ENCODE measurements at places on chromosomes 6 and 20.

- DNase-seq = no peak
Observed at GRCh38 chr6:109964949-109965348, 13.2 kb upstream of the GPR6 start.

GRCh38 chr6:130075879-130076460 lies 57.6 kb downstream of the L3MBTL3 start:
- DNase-seq = peak; percentile 2

- no peak for DNase-seq
Observed at GRCh38 chr6:65988006-65988405, 281.0 kb upstream of the EYS start.

- no peak for DNase-seq
Observed at GRCh38 chr6:118468682-118469465, 79.2 kb upstream of the PLN start.

DNA sequence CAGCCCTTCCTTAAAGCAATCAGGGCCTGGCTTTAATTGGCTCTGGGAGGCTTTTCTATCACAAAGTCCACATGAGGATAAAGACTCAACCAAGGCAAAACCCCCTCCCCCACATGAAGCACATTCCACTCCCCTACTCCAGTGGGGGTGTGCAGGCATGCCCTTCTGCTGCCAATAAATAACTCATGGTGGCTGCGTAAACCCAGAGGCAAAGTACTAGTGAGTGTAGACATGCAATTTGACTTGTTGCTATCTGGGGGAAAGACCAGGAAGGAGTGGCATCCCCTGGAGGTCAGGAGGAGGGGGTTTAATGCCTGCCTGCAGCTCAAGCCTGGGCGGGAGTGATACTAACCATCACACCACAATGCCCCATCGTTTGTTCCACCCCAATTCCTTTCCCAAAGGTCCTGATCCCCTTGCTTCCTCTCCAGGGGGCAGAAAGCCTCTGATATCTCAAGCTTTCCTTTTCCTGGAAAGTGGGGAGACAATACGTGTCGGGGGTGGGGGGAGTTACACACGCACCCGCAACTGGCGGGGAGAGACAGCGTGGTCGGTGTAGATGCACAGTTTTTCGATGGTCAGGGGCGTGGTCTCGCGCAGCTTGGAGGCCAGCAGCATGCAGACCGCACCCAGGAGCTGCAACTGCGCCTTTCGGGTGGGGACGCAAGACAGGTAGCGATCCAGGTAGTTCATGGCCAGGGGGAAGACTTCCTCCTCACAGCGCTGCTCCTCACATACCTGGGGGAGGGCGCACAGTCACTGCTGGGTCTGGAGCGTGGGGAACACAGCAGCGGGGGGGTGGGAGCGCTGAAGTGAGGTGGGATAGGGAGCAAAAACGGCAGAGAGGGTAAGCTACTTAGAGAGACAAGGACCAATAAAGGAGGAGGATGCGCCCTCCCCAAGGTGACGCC lies 1.5 kb downstream of the CCND3 start:
- DNase-seq = no peak

- peak; percentile 16 for DNase-seq
Observed at GRCh38 chr20:44646023-44646640, 5.4 kb downstream of the ADA start.

- DNase-seq = no peak
Observed at GRCh38 chr6:159062564-159062945, 17.8 kb upstream of the TAGAP start.

- DNase-seq = no peak
Observed at GRCh38 chr20:32611868-32612267, 26.7 kb upstream of the NOL4L start.

- no peak for DNase-seq
Observed at GRCh38 chr6:166540631-166541331, 45.7 kb downstream of the RAMACL start.

DNA sequence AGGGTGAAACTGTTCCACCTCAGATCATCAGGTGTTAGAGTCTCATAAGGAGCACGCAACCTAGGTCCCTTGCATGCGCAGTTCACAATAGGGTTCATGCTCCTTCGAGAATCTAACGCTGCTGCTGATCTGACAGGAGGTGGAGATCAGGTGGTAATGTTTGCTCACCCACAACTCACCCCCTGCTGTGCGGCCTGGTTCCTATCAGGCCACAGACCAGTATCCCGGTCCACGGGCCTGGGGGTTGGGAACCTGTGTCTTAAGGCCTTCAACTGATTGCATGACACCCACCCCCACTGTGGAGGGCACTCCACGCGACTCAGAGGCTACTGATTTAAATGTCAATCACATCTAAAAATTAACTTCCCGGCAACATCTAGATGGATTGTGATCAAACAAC lies 411.2 kb upstream of the SULF2 start:
- no peak for DNase-seq

DNA sequence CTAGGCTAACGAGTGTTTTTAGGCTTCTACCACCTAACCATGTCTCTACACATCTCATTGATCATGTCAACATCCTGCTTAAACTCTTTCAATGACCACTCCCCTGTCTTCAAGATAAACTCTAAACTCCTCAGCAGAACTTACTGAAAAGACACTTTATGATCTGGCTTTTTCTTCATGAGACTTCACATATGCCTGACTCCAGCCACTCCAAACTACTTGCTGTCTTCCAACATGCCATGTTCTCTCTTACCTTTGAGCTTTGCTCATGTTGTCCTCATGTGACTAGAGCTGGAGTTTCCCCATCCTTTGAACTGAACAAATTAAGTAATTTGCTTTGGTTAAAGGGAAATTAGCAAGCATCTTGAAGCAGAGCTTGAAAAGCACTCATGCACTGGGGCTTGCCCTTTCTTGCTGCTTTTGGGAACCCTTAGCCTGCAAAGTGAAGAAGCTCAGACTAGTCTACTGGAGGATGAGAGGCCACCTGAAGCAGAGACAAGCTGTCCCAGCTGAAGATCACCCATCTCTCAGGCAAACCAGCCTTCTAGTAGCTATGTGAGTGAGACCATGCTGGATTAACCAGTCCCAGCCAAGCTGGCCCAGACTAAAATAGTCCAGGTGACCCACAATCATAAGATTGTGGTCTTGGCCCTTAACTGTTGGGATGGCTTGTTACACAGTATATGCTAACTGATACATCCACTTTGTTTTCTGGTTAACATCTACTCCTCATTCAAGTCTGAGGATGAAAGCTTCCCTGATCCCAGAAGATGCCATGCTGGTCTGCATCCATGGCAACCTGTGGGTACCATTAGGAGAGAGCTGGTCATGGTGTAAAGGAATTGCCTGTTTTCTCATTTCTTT lies 235.8 kb downstream of the GMPR start:
- no peak for DNase-seq

GRCh38 chr6:92568541-92568940 lies 850.8 kb downstream of the EPHA7 start:
- no peak for DNase-seq

DNA sequence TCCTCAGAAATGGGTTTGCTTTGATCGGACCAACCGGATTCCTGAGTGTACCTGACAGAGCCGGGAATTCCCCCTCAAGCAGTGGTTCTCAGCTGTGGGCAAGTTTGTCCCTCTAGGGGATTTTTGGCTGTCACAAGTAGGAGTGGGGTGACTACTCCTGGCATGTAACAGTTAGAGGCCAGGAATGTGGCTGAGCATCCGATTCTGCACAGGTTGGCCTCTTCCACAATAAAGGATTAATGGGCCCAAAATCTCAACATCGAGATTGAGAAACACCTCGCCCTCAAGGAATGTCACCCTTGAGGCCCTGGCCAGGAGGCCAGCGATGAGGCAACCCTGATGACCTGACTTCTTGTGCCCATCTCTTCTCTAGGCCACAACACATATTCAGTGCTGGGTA lies 7.9 kb downstream of the AGPAT4 start:
- no peak for DNase-seq

DNA sequence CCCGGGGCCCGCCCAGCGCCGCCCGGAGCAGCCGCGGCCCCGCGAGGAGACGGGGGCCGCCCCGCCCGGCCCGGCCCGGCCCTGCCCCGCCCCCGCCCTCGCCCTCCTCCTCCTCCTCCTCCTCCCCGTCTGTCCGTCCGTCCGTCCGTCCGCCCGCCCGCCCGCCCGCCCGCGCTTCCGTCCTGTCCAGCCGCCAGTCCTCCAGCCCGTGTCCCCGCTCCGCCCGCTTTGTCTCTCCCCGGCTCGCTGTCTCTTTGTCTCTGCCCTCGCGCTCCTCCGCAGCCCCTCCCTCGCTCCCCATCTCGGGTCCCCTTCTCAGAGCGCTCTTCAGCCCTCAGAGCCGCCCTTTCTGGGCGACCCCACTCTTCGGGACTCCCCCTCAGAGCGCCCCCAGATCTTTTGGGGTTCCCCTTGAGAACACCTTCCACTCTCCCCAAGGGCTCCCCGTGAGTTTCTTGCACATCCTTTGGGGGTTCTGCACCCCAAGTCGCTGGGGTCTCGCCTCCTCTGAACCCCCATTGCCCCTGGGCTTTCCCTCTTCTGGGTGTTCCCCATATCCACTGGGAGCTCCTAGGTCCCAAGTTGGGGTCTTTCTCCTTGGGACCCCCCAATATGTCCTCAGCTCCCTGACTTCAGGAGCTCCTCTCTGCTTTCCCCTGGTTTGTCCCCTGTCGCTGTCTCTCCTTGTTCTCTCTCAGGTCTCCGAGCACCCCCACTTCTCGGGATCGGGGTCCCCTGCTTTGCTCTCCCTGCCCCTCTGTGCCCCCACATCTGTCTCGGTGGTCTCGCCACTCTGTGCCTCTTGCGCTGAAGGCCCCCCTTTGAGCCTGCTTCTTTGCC lies 79.5 kb upstream of the MYL9 start:
- DNase-seq = no peak

GRCh38 chr6:132687306-132687705 lies 26.5 kb downstream of the VNN1 start:
- no peak for DNase-seq

DNA sequence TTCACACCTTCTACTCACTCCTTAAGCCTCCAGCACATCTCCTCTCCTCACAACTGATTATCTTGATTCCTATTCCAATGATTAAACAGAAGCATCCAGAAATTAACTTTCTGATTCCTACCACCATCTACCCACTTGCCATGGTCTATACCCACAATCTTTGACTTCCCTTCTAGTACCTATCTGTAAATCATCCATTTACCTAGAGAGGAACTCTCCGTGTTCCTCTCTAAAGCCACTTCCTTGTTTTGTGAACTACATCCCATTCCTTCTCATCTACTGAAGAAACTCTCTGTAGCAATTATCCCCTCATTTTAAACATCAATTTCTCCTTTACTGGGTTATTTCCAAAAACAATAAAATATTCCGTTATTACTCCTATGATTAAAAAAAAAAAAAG lies 167.3 kb downstream of the ARHGAP18 start:
- DNase-seq = no peak

DNA sequence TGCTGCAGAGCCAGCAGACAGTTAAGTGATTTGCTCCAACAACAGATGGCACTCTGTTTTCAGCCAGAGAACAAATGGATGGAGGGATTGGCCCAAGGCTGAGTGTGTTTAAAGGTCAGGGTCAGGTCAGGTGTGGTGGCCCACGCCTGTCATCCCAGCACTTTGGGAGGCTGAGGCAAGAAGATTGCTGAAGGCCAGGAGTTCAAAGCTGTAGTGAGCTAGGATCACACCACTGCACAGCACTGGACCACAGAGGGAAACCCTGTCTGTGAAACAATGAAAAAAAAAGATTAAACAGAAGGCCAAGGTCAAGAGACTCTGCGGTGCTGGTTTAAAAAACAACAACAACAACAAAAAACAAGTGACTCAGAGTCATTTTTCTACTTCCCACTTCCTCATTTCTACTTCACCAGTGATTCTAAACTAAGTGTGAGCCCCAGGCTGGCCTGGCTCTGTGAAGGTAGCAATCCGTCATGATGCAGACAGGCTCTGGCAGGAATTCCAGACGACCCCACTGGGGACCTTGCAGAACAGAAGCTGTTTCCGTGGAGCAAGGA lies 42.5 kb upstream of the ARMC2 start:
- DNase-seq = no peak

DNA sequence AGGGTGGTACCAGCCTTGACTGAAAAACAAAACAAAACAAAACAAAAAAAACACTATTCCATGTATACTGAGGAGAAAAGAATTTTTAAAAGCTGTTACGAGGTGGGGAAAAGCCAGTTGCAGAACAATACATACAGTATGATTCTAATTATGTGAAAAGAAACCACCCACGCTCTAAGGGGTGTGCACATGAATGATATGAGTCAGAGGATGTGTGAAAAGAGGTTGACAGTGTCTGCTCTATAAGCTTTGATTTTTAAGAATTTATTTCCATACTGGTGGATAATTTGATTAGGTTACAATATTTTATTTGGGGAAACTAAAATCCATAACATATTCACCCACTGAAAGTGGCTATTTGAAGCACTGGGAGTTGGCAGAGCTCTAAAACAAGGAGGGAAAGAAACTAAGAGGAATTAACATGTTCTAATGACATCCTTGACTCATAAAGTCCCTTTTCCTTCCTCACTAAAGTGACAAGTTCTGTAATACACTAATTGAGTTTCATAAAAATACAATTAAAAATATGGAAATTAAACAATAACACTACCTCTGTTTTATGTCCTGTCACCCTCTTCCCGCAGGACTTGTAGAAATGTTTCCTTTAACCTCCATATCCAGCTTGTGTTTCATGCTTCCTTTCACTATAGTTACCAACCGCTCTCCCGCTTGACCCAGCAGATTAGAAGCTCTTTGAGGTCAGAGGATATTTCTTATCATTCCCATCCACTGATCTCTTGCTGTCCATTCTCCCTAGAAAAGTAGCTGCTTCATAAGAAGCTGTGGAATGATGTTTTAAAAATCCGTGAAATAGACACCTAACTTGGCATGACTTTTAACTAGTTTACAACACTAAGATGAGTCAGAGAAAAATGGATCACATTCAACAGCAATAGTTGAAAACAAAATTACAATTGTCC lies 118.6 kb upstream of the CCDC28A start:
- DNase-seq = no peak

DNA sequence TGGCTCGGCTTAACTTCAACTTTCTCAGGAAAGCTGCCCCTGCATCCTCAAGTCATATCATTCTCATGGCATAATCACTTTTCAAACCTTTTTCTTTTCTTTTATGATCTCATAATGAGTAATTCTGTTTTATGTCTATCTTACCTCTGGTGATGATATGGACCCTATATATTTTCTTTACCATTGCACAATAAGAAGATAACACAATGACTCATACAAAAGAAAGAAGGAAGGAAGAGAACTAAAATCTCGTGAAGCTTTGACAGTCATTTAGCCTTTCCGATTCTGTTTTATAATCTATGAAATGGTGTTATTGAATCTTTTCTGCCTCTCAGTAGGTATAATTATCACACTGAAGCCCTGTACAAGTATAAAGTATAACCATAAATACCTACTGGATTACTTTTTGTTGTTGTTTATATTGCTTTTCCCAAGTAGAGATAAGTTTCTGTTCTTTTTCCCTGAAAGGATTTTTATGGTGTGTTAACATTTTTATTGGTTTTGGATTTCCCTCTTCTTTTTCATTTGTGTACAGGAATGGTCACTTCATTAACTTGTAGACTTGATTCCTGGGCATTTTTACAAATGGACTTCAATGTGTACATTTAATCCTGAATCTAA lies 300.9 kb downstream of the LAMA2 start:
- no peak for DNase-seq

DNA sequence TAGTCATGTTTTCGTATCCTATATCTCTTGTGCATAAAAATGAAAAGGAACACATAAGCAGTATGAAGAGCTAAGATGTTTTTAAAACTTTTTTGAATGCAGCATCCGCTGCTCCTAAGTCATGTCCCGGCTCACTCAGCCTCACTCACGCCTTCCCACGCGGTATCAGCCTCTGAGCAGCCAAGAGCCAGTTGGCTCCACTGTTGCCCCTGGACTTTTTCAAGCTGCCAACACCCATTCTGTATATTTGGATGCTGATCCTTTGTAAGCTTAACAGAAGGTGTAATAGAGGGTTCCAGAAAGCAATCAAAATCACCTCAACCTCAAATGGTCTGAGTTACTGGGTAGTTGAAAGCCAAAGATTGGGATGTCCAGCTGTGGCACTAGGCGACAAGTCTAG lies 139.3 kb downstream of the TTLL2 start:
- no peak for DNase-seq

Data from AG04450 (cell line).